Stimulated activated CD8-positive, alpha-beta memory T cell treated with anti-CD3 and anti-CD28 coated beads, Interleukin-4, amount 100 ng/mL, for 1 hour (primary cell): ENCODE measurements at places on chromosomes 4 and X.

DNA sequence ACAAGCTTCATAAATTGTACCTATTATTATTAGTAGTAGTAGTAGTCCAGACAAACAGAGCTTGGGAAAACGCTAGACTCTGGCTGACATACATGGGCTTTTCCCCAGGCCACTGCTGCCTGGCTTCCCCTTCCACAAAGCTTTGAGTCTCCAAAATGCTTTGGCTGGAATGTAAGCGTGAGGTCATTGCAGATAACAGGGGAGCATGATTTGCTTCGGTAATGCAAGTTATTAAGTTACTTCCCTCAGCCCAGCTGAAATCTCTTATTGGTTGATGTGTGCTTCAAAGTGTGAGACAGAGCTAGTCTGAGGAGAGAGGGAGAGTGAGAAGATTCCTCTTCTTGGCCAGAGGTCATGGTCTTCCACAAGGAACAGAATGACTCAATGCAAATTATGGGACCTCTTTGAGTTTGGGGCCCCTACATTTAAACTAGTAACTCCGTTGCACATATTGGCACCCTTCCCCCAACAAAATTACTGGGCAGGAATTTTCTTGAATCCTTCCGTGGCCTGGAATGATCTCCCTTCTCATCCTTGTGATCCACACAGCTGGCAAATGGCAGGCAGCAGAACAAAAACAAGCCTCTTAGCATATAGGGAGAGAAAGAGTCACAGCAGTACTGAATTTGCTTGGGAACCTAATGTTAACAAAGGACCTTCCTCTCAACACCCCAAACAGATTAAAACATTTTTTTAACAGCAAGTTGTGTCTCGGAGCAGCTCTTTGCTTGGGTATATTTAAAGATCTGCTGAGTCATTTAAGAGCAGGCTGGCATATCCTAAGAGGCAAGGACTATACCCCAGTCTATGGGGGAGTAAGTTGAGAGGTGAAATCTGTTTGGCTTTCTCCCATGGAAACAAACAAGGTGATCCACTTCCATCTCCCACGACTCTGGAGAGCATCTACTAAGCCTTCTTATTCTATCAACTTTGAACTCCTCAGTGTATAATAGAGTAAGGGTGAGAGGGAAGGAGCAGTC, 19.9 kb downstream of the AR start:
- no peak for DNase-seq

GRCh38 chrX:13487731-13488505, 81.5 kb upstream of the EGFL6 start:
- DNase-seq: no peak

DNA sequence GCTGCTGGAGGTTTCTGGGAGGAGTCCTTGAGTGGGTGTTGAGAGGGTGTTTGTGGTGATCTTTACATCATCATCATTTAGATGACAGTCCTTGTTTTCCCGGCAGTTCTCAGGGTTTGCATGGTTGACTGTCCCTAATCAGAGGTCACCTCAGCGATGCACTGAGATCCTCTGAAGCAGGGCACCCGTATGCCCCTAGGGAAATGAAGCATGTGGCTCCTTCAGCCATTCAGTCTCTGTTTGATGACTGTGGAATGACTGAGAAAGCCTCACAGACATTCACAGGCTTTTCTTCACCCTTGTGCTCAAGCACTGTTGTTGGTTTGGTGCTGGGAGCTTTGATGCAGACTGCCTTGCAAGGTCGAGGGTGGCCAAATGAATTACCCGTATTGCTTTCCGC, 474.7 kb downstream of the SPRY1 start:
- DNase-seq: no peak

- no peak for DNase-seq
These were observed 34.7 kb upstream of the TASL start for GRCh38 chrX:30612250-30612655.

GRCh38 chrX:22122510-22122909, 90.4 kb downstream of the PHEX start:
- no peak for DNase-seq

DNA sequence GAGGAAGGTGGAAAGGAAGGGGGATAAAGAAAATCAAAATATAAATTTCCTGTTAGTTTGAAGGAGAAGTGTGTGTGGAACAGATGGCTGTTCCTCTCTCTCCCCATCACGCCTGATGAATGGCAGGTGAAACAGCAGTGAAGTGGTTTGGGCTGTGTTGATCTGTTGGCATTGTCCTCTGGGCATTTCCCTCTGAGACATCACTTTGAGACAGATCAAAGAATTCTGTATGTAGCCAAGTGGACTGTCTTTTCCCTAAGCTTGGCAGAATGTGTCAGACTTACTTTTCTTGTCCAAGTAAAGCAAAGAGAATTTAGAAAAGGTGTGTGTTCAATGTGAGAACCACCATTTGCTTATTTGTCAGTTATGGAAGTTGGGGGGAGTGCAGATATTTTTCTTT, 47.5 kb downstream of the SEPTIN11 start:
- no peak for DNase-seq

DNA sequence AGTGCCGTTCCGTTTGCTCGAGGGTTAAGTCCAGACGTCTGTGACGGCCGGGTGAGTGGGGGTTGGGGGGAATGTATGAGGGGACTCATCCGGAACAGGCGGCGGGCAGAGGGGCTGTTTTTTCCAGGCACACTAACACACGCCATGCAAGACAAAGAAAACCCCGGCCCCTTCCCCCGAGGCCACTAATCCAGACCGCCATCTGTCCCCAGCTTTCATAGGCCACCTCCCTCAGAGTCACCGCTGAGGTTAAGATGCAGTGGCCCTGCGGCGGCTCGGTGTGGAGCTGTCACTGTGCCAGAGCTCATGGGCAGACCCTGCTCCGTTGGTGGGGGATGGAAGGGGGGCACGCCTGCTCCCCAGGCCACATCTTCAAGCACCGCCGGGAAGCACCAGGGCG, 34.1 kb downstream of the SORCS2 start:
- no peak for DNase-seq

- DNase-seq: no peak
These were observed 53.1 kb downstream of the NDST3 start for GRCh38 chr4:118087366-118087765.
